NCI-H2171 treated with DMSO at 0.1 percent for 48 hours (cell line): ENCODE measurements at places on chromosomes 16 and 17.

DNA sequence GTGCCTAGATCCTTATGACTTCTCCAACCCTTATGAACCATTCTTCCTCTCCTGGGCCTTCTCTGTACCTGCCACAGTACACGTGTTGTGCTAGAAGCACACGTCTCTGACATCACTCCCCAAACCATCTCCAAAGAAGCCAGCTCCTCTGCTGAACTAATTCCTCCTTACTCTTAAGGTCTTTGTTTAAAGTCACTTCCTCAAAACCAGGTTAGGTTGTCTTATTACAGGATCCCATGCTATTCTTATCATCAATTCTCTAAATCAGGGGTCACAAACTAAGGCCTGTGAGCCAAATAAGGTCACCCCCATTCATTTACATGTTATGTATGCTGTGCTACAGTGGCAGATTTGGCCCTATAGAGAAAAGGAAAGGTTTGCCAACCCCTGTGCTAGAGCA, 4.0 kb downstream of the SUPT6H start:
- no peak for DNase-seq

DNA sequence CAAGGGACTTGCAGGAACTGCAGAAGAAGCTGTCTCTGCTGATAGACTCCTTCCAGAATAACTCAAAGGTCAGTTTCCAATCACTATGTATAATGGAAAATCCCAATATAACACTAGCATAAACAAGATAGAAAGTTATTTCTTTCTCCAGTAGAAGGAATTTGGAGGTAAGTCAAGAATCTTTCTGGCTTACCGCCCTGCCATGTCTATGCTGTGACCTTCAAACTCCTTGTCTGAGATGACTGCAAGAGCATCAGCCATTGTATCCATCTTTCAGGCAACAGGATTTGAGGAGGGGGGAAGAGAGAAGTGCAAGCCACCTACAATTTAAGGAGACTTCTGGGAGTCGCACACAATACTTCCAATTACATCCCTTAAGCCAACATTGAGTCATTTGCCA, 2.7 kb downstream of the LDAF1 start:
- DNase-seq: no peak

DNA sequence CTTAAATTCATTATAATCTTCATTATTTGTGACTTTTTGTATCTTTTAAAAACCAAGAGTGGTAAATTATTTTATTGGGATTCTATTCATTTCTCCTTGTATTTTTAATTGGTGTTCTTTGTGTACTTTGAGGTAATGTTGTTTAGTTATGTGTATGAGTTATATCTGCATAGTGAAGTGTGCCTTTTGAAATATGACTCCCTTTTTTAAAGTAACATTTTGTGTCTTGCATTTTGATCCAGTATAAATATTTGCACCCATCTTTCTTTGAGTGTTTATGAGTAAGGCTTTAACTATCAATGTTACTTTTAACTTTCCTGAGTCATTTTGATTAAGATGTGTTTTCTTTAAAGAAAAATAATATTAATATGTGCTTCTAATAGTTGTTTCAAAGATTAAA, 90.0 kb upstream of the MYOCD start:
- no peak for DNase-seq

- no peak for DNase-seq
Measured at GRCh38 chr16:19301931-19302330, 16.4 kb downstream of the CLEC19A start.

GRCh38 chr17:76862079-76862478, 6.1 kb upstream of the MGAT5B start:
- DNase-seq: no peak

- peak; percentile 79 for DNase-seq
Measured at GRCh38 chr16:23700509-23700908, 12.5 kb downstream of the ERN2 start.

GRCh38 chr16:83552930-83553329, 254.8 kb upstream of the HSBP1 start:
- DNase-seq: no peak

- no peak for DNase-seq
Measured at GRCh38 chr17:34379868-34380267, 16.8 kb upstream of the CCL1 start.

DNA sequence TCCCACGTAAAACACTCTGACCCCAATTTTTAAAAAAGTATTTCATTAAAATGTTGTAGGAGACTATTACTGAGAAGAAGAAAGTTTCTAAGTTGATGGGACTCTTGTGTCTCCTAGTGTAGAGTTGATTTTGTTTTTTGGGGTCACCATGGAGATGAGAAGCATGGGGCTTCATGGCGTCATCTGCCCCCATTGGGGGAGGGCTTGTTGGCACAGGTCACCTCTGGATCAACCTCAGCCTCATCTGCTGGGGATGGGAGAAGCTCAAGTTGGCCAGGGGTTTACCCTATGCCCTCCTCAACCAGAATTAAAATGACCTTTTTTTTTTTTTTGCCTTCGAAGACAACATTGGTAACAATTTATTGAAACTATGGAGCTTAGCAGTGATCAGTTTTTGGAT, 28.3 kb downstream of the MSI2 start:
- DNase-seq: no peak

GRCh38 chr17:17892009-17892408, 55.2 kb upstream of the SREBF1 start:
- no peak for DNase-seq

GRCh38 chr17:78738278-78738677, 43.8 kb downstream of the CYTH1 start:
- DNase-seq: no peak

GRCh38 chr16:12406926-12407690, 396.6 kb downstream of the CPPED1 start:
- no peak for DNase-seq

GRCh38 chr17:27654654-27655524, 23.9 kb downstream of the LGALS9 start:
- DNase-seq: peak; percentile 70
